ENCODE measurements at places on chromosomes 16 and 17. TPM values are rescaled to one million over a fixed set of nuclear protein-coding genes. Genes with fewer than 3 reads are reported as not detected.

Gene CASKIN1
- 2.2 TPM for total RNA-seq

Gene NLRP1
- total RNA-seq = 23.0 TPM

Gene CLEC18B
- 0.21 TPM for total RNA-seq

Gene KANSL1
- 82.8 TPM for total RNA-seq

Gene NXN
- 0.28 TPM for total RNA-seq

Gene NPB
- total RNA-seq = 0.30 TPM

Gene SLC5A10
- total RNA-seq = not detected

Gene SMIM22
- not detected for total RNA-seq

Gene ADPRM
- 11.9 TPM for total RNA-seq

Gene MVD
- total RNA-seq = 102 TPM

Gene SPATA22
- total RNA-seq = not detected

Gene TANGO6
- 40.0 TPM for total RNA-seq

Gene TMIGD1
- total RNA-seq = not detected

Gene HP
- total RNA-seq = not detected

Gene P2RX1
- 0.78 TPM for total RNA-seq

Measured in activated CD4-positive, alpha-beta T cell treated with anti-CD3 and anti-CD28 coated beads, Interleukin-2, amount 10 ng/mL, durations not matched to agents 24 days and 14 days (primary cell).